ENCODE measurements at places on chromosomes 5 and 9.

- no peak for DNase-seq
Observed at GRCh38 chr9:94014066-94014654, 59.0 kb upstream of the BARX1 start.

GRCh38 chr5:54289769-54290168, 20.6 kb downstream of the ARL15 start:
- no peak for DNase-seq

DNA sequence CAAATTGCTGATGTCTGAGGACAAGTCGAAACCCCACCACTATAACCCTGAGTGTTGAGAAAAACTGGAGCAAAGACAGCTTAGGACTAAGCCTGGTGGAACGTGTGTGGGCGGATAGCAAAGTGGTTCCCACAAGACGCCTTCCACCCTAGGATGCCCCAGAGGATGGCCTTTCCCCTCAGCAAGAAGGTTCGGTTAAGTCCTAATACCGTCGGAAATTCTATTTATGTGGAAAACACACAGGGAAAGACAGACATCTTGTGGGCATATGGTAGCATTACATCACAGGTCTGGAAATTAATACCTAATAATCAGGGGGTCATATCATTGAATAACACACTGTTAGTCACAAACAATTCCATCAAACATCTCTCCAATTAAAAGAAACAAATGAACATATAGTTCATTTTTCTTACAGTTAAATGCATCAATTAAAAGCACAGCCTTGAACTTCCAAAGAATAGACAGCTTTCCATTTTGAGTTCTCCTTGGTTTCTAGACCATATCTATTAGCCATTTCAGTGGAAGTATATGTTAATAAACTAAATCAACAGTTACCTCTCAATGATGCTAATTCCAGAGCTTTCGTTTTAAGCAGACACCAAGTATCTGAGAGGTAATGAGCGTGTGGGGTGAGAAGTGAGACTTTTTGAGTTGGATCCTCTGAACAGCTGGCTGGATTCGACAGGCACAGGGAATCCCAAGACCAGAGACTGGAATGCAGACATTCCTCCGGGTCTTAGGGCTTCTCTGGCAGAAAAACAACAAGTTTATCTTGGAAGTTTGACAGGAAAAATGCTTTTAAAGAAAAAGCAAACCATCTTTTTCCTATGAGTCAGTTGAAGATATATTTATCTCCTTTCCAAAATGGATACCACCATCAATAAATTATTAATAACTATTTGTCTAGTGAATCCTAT, 2.9 kb upstream of the ICE1 start:
- DNase-seq = peak; percentile 28

DNA sequence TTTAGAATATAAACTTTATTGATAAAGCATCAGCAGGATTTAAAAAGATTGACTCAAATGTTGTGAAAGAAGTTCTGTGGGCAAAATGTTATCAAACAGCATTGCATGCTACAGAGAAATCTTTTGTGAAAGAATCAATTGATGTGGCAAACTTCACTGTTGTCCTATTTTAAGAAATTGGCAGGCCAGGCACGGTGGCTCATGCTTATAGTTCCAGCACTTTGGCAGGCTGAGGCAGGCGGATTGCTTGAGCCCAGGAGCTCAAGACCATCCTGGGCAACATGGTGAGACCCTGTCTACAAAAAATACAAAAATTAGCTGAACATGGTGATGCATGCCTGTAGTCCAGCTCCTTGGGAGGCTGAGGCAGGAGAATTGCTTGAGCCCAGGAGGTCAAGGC, 17.4 kb downstream of the ZBTB43 start:
- no peak for DNase-seq

DNA sequence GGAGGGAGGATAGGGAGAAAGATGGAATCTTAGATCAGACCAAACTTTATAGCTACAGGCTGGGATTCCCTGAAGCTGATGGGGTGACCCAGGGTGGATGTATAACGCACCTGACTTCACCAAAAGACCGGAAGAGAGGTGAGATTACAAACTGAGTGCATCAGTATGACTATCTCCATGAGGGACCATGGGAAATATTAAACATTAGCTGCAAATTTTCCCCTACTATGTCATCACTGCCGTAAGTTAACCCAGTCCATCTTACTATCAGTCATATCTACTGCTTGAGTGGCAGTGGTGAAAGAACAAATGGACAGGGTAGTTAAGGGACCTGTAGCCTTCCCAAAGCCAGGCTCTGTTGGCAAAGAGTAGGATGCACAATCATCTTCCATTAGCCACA, 368.3 kb downstream of the EFNA5 start:
- no peak for DNase-seq

GRCh38 chr9:121464968-121465367, 34.7 kb downstream of the GGTA1 start:
- DNase-seq = no peak

Measured in NCI-H187 (cell line).